NAMALWA (cell line): ENCODE measurements at places on chromosomes 3 and 15.

- no peak for DNase-seq
These were observed 93.3 kb downstream of the PCCB start for GRCh38 chr3:136343446-136343845.

DNA sequence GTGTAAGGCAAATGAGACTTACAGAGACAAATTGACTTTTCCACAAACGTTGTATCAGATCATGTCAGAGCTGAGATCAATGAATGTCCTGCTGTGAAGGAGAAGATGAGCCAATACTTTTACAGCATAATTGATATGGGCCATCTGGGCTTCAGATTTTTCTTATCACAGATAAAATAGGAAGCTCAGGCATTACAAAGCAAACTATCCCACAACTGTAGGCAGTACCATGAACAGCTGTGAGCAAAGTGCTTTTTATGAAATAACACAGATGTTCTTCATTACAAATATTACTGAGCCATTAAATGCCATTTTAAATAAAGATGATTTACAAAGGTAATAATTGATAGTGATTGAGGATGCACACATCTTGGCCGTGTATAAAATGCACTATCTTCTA, 852.3 kb downstream of the OTOL1 start:
- no peak for DNase-seq

- no peak for DNase-seq
These were observed 16.3 kb upstream of the ERC2 start for GRCh38 chr3:56484525-56485032.

GRCh38 chr15:32646291-32646690, 4.8 kb downstream of the SCG5 start:
- no peak for DNase-seq

DNA sequence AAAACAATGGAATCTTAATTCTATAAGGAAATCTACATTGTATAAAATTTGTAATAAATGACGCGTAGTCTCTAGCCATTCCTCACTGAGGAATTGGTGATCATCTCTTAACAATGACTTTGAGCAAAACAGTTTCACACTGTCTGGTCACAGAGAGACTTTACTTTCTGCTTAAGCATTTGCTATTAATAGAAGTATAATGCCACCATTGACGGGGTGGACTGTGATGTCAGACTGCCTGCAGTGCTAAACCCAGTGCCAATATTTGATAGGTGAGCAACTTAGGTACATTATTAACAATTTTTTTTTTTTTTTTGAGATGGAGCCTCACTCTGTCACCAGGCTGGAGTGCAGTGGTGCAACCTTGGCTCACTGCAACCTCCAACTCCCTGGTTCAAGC, 494.9 kb upstream of the ADAMTS9 start:
- no peak for DNase-seq

DNA sequence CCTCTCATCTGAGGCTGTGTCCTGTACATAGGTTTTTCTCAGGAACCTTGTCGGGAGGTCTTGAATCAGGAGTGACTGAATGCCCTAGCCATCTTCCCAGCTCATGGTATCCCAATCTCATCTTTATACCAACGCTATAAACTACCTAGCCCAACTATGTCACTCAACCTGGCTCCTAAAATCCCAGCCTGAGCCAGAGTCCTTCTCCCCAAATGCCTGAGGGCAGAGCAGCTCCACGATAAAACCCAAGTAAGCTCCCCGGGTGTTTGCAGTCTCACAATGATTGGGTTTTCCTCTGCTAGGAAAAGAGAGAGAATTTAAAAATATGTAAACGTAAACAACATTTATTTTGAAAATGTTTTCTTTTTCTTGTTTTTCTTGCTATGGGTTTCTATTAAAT, 14.4 kb downstream of the EIF1B start:
- DNase-seq = no peak

- no peak for DNase-seq
These were observed 756.7 kb downstream of the NR2F2 start for GRCh38 chr15:97087006-97087741.

DNA sequence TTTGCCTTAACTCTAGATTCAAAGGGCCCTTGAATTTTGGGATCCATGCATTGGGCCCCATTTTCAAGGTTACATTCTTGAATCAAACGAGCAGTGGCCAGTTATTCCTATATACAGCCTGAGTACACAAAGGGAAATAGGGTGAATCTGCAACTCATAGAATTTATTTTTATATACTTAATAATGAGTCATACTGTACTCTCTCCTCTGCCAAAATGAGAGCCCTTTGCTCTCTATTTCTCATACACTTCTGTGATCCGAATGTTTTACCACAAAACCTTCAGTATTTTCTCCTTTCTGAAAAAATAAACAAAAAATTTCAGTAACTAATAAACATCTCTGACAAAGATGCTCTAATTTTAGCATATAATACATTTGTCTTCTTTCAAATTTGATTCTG, 116.7 kb downstream of the SERPINI1 start:
- DNase-seq = no peak

DNA sequence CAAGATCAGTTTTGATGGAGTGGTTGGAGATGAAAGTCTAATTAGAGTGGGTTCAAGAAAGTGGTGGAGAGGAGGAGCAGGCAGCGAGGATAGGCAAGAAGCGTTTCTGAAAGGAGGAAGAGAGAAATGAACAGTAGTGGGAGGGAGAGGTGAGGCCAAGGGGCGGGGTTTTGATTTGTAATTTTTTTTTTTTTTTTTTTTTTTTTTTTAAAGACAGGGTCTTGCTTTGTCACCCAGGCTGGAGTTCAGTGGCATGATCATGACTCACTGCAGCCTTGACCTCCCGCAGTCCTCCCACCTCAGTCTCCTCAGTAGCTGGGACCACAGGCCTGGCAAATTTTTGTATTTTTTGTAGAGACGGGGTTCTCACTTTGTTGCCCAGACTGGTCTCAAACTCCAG, 36.6 kb downstream of the MRAS start:
- no peak for DNase-seq

- peak; percentile 92 for DNase-seq
These were observed at the start of gene HACD3 for GRCh38 chr15:65530318-65531111. Gene HACD3, plus strand, starts transcription at chr15:65530463. Its CDS starts 169 bp downstream, at chr15:65530632.

GRCh38 chr3:176964661-176965060, 232.6 kb downstream of the TBL1XR1 start:
- DNase-seq = no peak

- DNase-seq = no peak
These were observed 27.9 kb downstream of the CFAP100 start for GRCh38 chr3:126422571-126423091.
